ENCODE measurements at places on chromosomes 1 and 21. TPM values are rescaled to one million over a fixed set of nuclear protein-coding genes. Genes with fewer than 3 reads are reported as not detected.

Gene MCOLN2
- total RNA-seq = not detected

Gene PALMD
- total RNA-seq = 41.8 TPM

Gene ZNF281
- total RNA-seq = 33.4 TPM

Gene RNU1-1
- 73,230 TPM for total RNA-seq

Gene OR2M3
- total RNA-seq = under 0.01 TPM

Gene ADAMTS1
- 7.1 TPM for total RNA-seq

Gene CGN
- total RNA-seq = 1.7 TPM
